ENCODE measurements at places on chromosomes 11 and 22.

DNA sequence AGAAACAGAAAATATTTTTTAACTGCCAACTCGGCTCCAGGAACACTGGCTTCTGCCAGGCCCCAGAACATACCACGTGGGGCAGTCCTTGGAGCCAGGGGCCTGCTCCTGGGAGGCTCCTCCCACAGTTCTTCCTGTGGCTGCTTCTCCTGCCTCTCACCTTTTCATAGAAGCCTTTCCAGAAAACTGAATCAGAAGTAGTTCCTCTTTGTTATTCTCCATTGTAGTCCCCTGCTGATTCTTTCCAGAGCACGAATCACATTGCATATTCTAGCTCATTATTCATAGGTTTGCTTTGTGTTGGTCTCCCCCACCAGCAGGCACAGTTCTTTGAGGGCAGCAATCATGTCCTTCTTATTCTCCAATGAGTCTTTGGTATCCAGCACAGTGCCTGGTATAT is 106.0 kb downstream of the EFCAB6 start:
- DNase-seq: no peak

GRCh38 chr11:68983801-68984200 is 3.0 kb upstream of the MRGPRD start:
- no peak for DNase-seq

- no peak for DNase-seq
Measured at GRCh38 chr22:29510542-29510941, 30.5 kb downstream of the NEFH start.

- DNase-seq: no peak
Measured at GRCh38 chr11:26597899-26598298, 25.8 kb upstream of the MUC15 start.

DNA sequence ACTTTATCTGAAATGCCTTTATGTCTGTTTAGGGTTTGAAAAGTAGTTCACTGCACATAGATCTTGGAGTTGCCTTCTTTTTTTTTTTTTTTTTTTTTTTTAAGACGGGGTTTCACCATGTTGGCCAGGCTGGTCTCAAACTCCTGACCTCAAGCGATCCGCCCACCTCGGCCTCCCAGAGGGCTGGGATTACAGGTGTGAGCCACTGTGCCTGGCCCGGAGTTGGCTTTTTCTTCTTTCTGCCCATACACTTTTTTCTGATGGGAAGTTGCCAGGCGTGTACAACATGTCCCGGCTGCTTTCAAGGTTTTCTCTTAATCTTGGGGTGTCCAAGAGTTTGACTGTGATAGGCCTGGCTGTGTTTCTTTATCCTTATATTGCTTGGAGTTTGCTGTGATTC is 12.9 kb upstream of the GNB1L start:
- no peak for DNase-seq

- no peak for DNase-seq
Measured at GRCh38 chr11:68471360-68472340, 11.1 kb downstream of the PPP6R3 start.

- no peak for DNase-seq
Measured at GRCh38 chr11:3219281-3219892, 774 bp upstream of the MRGPRG start.

GRCh38 chr11:76329084-76329648 is 51.8 kb downstream of the THAP12 start:
- no peak for DNase-seq

GRCh38 chr11:132187814-132188213 is 817.4 kb downstream of the NTM start:
- no peak for DNase-seq

Data from heart left ventricle (tissue), 16 donors.